Fibroblast of lung (primary cell): ENCODE measurements at places on chromosomes 16 and 17. TPM values are rescaled to one million over a fixed set of nuclear protein-coding genes. Genes with fewer than 3 reads are reported as not detected.

Gene ABCC3
- 20.0 and 34.8 TPM in 2 replicates for total RNA-seq

Gene FSCN2
- 1.5 and 2.0 TPM in 2 replicates for total RNA-seq

- DNase-seq: no peak
These were observed 16.3 kb upstream of the SALL1 start for GRCh38 chr16:51167170-51167895.

- DNase-seq: no peak
These were observed 6.9 kb upstream of the ITGA3 start for GRCh38 chr17:50048988-50049387.

GRCh38 chr17:63766754-63767153 is 6.6 kb downstream of the CCDC47 start:
- DNase-seq: no peak
